Activated CD4-positive, alpha-beta T cell treated with anti-CD3 and anti-CD28 coated beads, Interleukin-2, amount 50 U/mL, for 4 hours (primary cell): ENCODE measurements at places on chromosomes 3 and 15.

DNA sequence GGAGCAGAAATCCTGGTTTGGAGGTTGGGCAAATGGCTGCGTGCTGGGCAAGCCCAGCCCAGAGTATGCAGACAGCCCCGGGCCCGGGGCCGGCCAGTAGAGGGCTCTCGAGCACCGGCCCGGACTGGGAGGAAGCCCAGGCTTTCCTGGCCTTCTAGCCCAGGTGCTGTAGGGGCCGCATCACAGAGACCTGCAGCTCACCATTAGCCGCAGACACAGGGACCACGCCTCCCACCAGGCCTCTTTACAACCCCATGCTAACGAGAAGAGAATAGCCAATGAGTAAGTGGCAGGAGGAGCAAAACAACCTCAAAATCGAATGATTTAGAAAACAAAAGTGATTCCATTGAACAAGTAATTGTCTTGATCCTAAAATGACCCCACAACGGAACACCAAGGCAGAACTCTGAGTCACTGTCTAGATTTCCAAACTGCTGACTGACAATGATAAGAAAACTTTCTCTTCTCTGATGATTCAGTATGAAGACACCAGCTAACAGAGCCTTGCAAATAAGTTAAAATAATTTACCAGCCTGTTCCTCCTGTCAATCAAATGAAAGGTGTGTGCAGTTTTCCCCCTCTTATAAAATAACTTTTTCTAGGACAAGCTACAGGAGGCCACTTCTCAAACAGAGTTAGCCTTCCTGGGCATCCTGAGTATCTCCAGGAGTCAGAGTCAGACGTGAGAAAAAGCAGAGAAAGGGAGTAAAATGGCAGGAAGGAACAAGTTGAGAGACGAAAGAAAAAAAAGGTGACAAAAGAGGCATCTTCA is 102.2 kb downstream of the DGKG start:
- DNase-seq = peak; percentile 55

- no peak for DNase-seq
Observed at GRCh38 chr3:69921651-69922050, 77.9 kb upstream of the SAMMSON start.

GRCh38 chr15:62545467-62546227 is 380.6 kb upstream of the C2CD4B start:
- DNase-seq = no peak

GRCh38 chr3:79598594-79598993 is 169.2 kb downstream of the ROBO1 start:
- DNase-seq = no peak

DNA sequence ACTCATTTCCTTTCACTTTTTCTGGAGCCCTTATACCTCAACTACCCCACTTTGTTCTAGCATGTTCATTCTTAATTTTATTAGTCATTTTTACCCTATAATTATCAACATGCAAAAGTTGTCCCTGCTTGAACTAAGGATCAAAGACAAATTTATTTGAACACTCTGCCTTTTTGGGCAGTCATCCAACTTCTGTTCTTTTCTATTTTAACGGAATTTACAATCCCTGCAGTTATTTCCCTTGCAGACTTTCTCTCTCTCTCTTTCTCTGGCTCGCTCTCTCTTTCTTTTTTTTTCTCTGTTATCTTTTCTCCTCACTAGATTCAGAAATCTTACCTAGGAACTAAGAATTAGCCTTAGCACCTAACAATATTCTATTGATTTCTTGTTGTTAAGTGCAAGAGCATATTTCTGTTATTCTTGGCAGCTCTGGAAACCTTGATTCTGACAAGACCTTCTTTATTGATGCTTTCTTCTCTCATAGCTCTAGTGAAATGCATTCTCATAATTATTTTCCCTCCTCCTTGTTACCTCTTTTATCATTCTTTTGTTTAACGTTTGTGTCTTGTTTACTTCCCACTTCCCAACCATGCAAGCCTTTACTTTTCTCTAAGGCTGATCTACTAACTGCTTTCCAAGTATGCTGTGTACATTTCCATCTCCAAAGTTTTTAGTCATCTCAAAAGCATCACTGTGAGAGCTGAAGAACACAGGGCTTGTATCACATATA is 951.6 kb downstream of the DIPK2A start:
- no peak for DNase-seq

DNA sequence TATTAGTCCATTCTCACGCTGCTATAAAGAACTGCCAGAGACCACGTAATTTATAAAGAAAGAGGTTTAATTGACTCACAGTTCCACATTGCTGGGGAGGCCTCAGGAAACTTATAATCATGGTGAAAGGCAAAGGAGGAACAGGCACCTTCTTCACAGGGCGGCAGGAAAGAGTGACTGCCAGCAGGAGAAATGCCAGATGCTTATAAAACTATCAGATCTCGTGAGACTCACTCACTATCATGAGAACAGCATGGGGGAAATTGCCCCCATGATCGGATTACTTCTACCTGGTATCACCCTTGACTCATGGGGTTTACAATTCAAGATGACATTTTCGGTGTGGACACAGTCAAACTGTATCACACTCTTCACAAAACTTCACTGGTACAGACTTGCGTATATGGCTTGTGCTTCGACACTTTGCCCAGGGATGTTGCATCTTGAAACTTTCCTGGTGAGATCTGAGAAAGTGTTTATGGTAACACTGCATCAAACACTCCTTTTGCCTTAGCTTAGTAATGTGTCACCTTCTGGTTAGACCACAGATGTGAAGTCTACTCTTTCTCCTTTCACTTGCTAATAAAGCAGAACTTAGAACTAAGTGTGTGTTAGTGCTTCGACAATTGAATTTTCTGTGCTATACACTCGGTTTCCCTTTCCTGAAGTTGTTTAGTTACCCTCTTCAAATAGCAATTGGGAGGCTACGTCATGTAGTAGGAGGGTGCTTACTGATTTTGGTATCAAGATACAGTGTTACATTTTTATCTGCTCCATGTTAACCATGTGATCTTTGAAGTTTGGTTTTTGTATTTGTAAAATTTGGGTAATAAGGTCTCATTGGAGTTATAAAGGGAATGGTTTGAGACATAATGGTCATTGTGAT is 185.7 kb downstream of the LPP start:
- peak; percentile 38 for DNase-seq

DNA sequence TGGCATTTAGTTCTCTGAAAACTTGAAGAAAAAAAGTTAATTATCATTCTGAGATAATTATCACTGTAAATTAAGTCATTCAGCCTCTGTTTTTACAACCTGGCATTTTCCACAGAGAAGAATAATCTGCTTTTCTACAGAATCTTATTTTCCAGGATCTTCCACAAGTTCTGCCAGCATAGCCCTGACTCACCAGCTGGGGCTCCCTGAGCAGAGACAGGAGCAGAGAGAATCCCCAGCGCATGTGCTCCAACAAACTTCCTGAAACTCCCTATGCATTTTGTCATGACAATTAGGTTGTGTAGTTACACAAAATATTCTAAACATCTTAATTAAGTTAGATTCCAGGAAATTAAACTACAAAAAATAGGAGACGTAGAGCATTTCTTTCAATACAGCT is 32.1 kb upstream of the TMEM207 start:
- DNase-seq = no peak

DNA sequence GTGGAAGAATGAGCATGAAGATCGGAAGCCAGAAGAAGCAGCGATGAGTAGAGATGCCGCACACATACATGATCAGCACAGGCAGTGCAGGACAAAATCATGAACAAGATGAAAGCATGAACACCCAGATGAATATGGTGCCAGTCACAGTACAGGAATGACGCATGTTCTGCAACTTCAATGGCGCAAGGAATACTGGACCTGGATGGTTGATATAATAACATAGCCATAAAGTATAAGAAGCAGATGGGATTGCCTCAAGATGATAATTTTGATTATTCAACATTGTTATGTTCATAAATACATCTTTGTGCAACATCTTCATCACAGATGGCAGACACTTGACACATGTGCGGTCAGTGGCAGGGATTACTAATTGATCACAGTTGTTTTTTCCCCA is 59.7 kb upstream of the SLCO3A1 start:
- DNase-seq = no peak

DNA sequence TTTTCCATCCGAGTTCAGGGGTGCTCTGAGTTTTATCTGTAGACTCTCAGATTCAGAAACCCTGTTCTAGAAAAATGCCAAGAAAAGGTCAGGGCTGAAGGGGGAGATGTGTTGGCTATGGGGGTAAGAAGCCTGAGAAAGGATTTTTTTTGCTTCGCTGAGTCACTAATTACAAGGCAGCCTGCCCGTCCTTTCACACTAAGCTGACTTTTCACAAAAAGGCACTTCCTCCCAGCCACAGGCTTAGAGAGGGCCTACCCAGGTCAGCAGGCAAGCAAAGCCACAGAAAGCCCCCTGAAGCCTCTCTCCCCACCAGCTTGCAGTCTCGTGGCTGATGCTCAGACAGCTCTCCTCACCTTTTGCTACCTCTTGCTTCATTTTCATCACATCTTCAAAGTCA is 192.6 kb upstream of the PRICKLE2 start:
- no peak for DNase-seq

- DNase-seq = no peak
Observed at GRCh38 chr3:3689601-3690375, 109.4 kb upstream of the LRRN1 start.
